ENCODE measurements at places on chromosomes 3 and 15.

GRCh38 chr3:139746481-139746880, 68.7 kb upstream of the NMNAT3 start:
- no peak for DNase-seq

GRCh38 chr3:33061782-33062181, 35.2 kb downstream of the GLB1 start:
- DNase-seq: peak; percentile 82

DNA sequence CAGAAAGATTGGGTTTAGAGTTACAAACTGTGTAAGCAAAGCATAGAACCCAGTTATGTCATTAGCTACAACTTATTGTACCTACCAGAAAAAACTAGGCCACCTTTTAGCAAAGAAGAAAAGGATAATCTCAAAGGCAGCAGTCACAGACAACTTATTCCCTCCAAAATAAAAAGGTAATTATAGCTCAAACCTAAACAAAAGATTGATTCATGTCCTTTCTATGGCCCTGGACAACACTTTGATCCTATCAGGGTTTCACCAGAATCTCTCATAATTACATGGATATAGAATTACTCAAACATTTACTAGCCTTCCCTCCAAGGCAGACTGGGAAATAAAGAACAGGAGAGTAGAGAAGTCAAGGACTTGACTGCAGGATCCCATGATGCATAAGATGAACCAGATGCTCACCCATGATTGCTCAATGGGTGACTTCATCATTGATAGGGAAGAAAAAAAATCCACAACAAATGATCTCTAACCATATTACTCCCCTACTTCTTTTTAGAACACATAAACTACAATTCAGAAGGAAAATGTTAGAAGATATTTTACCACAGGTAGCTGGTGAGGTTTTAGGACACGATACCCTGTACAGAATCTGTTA, 17.4 kb downstream of the DET1 start:
- DNase-seq: no peak

GRCh38 chr3:20185331-20185678, 701 bp downstream of the SGO1 start:
- peak; percentile 44 for DNase-seq

GRCh38 chr3:172314591-172315160, 133.6 kb downstream of the GHSR start:
- DNase-seq: no peak

- DNase-seq: no peak
Observed at GRCh38 chr3:139772539-139773500, 95.0 kb upstream of the NMNAT3 start.

- DNase-seq: no peak
Observed at GRCh38 chr3:52568069-52568468, 31.7 kb downstream of the UQCC5 start.

DNA sequence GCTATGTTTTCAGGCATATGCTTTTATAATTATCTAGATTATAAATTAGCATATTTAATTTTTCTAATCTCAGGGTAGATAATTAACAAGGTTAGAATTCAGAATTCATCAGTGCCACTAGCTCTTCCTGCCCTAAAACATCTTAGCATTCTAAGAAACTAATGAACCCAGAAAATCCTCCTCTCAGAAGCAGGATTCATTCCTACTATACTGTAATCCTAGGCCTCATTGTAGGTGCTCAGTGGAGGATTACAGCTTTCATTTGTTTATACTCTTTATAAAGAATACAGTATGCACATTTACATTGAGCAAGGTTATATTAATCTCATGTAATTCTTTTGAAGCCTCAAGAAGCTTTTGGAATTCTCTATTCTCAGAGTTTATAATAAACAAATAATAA, 20.9 kb downstream of the ACAD11 start:
- peak; percentile 30 for DNase-seq

DNA sequence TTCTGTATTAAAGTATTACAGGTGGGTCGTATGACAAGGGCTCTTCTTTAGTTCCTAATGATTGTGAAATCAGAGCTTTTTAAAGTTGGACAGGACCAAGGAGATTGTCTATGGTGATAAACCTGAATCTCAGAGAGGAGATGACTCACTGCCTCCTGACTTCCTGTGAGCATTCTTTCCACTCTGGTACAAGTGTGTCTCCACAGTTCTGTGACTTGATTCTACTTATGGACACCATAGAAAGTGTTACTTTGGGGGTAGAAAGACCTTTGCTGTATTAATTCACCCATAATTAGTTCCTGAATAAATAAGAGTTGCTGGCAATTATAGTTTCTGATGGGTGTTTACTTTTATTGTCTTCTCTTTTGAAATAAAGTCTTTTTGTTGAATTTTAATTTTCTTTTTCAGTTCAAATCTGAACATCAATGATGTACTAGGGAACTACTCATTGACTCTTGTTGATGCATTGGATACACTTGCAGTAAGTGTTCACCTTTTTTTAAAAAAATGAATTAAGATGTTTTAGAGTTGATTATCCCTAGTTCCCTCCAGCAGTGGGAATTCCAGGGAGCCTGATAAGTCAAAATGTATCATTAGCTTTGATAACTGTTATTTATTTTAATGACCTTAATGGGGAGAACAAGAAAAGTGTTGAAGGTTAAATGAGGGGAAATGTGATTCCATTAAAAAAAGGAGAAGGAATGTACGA, 7.4 kb downstream of the EDEM1 start:
- no peak for DNase-seq

DNA sequence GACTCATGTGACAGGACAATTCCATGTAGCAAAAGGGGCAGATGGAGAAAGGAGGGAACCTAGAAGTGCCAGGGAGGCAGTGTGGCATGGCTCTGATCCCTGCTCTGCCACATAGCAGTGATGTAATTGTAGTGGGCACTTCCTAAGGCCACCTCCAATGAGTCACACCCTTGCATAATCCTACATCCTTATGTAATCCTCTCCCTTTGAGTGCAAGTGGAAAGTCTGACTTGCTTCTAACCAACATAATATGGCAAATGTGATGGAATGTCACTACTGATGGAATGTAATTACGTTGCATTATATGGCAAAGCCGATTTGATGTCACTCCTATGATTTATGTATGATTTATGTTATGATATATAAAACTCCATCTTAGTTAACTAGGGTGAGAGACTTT, 72.9 kb upstream of the ATP2C1 start:
- no peak for DNase-seq

- peak; percentile 71 for DNase-seq
Observed at GRCh38 chr3:52123106-52123725, 31.0 kb downstream of the POC1A start.

- no peak for DNase-seq
Observed at GRCh38 chr3:113546414-113546893, 14.1 kb downstream of the SIDT1 start.

DNA sequence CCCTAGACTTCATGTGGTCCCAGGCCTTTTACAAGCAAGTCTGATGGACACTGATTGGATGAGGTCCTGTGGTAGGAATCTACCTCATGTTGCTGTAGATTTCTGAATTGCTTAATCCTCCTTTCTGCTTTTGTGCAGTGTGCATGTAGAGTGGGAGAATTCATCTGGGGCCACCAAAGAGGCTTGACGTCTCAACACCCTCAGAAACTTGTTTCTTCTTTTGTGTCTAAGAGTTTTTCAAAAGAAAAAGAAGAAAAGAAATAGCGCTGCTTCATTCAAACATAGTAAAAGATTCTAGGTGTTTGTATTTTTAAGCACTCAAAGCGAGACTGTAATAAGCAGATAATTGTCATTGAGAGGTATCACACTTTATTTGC, 46.2 kb downstream of the NR1D2 start:
- peak; percentile 16 for DNase-seq

- DNase-seq: peak; percentile 84
Observed at GRCh38 chr15:63983061-63983711, 63.1 kb downstream of the DAPK2 start.

DNA sequence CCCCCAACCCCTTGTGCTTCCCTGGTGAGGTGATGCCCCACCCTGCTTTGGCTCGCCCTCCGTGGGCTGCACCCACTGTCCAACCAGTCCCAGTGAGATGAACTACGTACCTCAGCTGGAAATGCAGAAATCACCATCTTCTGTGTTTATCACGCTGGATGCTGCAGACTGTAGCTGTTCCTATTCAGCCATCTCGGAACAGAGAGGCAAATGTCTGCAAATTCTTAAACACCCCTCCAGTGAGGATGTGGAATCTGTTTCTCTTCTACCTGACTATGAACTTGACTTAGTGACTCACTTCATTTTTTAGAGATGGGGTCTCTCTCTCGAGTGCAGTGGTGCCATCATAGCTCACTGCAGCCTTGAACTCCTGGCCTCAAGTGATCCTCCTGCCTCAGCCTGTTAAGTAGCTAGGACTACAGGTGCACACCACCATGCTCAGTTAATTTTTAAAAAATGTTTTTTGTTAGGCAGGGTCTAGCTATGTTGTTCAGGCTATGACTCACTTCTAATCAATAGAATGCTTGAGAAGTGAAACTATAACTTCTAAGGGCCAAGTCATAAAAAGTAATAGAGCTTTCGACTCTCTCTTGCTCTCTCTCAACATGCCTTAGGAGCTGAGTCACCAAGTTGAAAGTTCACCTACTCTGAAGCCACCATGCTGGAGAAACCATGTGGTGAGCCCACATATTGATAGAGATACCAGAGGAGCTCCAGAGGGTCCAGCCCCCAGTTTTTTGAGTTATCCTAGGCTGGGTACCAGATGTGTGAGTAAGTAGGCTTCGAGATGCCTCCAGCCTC, 11.5 kb upstream of the PARP14 start:
- DNase-seq: no peak

GRCh38 chr3:184832044-184832443, 20.1 kb downstream of the VPS8 start:
- no peak for DNase-seq

DNA sequence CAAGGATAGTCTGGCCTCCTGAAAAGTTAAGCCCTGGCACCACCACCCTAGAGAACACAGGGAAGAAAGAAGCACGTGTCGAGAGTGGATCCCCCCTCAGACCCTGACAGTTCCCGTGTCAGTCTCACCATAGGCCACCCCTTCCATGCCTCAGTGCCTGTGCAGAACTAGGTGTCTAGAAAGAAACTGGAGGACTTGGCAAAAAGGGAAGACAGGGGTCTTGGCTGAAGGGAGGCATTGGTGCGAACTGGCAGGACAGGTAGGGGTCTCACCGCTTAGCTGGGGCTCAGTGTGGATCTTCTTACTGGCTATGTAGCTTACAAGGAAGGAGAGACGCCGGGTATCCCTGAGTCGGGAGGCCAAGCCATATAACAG, 518 bp downstream of the QARS1 start:
- no peak for DNase-seq

GRCh38 chr15:47196048-47196447, 521.3 kb upstream of the SEMA6D start:
- peak; percentile 97 for DNase-seq

- DNase-seq: peak; percentile 47
Observed at GRCh38 chr3:141093971-141094684, 43.0 kb downstream of the SPSB4 start.

- DNase-seq: peak; percentile 33
Observed at GRCh38 chr3:38029400-38030125, at the start of gene PLCD1. Gene PLCD1 (minus strand): TSS chr3:38029642. CDS start chr3:38029539, 103 bp downstream.

DNA sequence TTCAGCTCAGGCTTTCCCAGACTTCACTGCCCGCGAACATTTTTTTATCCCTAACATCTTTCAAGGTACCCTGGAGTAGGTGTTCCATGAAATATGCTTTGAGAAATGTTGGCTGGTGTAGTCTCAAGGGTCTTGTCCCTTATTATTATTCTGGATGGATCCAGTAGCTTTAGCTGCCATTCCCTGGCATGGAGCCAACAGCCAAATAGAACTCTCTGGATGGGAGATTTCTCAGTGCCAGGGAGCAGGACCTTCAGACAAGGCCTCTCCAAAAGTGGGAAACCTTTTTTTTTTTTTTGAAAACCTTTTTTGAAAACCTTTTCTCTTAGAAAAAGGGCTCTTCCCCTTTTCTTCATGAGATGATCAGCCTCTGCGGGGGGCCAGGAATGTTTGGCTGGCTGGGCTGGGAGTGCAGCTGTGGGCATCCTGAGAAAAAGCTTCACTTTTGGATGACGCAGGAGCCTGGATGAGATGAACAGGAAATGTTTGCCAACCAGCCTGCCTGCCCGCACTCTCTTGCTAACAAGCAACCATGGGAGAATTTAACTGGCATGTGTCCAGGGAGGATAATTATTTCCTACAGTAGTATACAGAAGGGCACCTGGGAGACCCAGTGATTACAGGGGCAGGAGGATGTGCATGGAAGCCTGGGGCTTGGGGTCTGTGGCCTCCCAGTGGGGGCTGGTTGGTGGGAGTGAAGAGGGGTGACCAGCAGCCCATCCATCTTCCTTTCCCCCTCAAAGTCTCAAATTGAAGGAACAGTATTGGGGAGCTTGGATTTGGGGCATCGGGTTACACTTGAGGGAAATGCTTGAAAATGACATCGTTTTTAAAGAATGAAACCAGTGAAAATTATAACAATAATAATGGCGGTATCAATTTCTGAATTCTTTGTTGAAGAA, 109.1 kb upstream of the LRIG1 start:
- no peak for DNase-seq

DNA sequence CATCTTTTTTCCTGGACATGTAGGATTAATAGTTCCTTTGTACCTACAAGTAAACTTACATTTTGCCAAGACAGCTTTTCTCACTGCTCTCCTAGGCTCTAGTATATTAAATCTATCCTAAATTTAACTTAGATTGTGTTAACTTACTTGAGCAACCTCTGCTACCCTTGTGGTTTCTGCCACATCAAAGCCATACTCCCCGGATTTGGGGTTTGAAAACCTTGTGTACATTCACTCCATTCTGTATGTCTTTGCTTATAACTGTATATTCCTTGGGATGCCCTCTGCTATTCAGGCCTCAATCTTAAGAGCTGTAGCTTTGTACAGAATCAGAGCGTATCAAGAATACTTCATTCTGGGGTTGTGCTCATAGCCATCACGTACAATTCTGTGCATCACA, 60.4 kb downstream of the ARIH1 start:
- DNase-seq: no peak

DNA sequence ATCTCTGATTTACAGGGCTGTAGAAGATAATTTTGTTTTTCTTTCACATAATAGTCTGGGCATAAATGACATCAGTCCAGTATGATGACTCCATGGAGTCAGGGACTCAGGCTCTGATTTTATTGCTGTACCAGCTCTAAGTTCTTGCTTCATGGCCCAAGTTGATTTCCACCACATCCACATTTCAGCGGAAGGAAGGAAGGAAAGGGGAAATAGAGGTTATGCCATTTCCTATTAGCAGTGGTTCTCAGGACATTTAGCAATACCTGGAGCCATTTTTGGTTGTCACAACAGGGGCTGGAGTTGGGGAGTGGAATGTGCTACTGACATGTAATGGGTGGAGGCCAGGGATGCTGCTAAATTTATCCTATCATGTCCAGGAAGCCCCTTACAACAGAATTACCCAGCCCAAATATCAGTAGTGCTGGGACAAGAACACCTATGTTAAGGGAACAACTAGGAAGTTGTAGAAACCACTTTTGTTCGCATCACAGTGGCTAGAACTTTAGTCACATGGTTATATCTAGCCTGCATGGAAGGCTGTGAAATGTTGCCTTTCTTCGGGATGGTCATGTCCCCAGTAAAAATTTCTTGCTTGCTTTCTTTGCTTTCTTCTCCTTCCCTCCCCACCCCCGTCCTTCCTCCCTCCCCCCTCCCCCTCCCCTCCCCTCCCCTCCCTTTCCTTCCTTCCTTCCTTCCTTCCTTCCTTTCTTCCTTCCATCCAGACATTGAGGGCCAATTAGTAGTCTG, 42.1 kb downstream of the OXSR1 start:
- DNase-seq: no peak

GRCh38 chr3:33377931-33378330, 62.3 kb downstream of the UBP1 start:
- no peak for DNase-seq

All from NCI-H82 (cell line).